ENCODE measurements at places on chromosomes 12 and 14.

DNA sequence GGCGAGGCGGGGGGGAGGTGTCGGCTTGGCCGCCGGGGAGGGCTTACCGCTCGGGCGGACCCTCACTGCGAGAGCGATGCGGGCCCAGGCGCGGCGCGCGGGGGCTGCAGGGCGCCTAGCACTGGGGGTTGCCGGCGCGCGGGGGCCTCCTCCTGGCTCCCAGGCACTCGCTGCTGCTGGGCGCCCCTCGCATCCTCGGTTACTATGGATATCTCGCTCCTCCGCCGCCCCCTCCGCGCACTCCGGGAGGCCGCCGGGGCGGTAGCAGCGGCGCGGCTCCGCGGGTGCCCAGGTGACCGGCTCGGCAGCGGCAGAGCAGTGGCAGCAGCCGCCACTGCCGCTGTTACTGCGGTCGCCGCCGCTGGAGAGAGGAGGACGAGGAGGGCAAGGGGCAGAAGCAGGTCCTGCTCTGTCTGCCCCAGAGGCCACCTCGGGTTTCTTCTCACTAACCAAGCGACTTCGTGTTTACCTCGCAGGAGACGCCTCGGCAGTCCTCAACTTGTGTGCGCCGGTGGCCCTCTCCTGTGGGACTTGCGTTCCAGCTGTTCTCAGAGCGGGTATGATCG is 250.1 kb downstream of the APAF1 start:
- no peak for DNase-seq

- no peak for DNase-seq
These were observed 244.2 kb upstream of the CRY1 start for GRCh38 chr12:107337346-107338095.

GRCh38 chr12:23930599-23930998 is 18.9 kb downstream of the SOX5 start:
- DNase-seq, result no peak

DNA sequence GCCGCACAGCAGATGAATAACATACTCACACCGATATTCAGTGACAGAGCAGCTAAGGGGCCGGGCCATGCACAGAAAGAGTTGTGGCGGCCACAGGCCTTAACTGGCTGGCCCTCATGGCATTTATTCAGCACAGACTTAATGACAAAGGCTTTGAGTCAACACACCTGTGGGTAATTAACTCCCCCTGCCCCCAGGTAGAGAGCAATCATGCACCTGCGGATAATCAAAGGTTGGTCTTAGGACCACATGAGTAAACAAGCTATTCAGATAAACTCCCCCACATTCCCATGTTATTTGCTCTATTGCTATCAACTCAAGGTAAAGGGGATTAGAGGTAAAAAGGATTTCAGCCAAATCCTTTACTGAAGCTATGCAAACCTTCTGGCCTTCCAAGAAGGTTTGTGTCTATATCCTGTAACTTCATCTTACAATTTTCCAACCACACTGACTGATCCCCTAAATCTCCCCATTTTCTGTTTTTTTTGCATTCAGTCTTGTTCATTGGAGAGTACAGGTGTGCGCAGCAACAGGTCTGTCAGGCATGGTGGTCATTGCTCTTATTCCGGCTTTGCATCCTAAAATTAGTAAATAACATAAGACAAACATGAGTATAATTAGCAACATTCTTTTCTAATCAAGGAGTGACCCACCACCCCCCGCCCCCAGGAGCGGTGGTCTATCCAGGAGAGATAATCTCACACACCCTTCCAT is 16.9 kb upstream of the BLTP3B start:
- DNase-seq, result no peak

- peak; percentile 28 for DNase-seq
These were observed 7.5 kb upstream of the TRHDE start for GRCh38 chr12:72264548-72265175.

DNA sequence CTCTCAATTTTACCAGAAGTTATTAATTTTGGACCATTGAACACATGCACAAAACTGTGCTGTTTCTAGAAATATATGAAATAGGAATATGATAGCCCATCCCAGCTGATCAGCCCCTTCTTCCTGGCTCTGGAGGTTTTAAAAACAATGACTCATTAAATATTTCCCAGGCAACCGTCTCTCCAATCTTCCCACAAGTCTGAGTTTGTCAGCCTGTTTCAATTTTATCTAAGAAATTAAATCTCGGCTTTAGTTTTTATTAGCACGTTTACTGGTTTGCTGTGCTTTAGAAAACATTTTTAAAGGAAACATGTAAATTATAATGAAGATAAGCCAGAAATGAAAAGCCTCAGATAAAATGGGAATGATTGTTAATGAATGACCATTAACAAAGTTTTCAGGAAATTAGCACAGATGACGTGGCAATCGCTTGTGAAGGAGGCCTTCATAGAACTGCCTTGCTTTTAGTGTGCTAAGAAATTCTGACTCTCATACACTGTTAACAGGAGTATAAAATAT is 89.3 kb upstream of the RAP1B start:
- DNase-seq, result no peak

GRCh38 chr14:23033251-23033727 is 1.4 kb downstream of the PSMB5 start:
- DNase-seq, result no peak

GRCh38 chr12:16531621-16532020 is 74.3 kb downstream of the LMO3 start:
- DNase-seq, result no peak

GRCh38 chr14:104082807-104083206 is 2.7 kb upstream of the ASPG start:
- no peak for DNase-seq

- DNase-seq, result no peak
These were observed 124.7 kb downstream of the EPS8 start for GRCh38 chr12:15664491-15664890.

DNA sequence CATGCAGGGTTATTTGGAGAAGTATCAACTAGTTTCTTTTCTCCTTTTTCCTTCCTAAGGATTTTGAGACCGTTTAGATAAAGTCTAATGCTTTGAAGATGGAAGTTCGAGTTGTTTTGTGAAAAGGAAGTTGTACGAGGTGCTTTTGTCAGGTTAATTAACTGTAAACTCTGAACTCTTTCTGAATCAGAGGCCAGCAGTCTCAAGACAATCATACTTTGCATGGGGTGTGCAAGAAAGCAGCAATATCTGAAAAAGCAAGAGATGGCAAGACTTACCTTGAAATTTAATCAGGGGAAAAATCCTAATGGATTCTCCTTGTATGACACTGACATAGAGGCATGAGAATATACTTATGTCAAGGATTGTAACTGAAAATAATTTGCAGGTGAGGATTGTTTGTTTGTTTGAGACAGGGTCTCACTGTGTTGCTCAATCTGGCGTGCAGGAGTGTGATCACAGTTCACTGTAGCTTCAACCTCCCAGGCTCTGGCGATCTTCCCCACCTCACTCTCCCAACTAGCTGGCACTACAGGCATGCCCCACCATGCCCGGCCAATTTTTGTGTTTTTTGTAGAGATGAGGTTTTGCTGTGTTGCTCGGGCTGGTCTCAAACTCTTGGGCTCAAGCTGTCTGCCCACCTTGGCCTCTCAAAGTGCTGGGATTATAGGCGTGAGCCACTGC is 170.2 kb upstream of the HMGA2 start:
- DNase-seq, result no peak

- DNase-seq, result no peak
These were observed 8.1 kb downstream of the PTPN6 start for GRCh38 chr12:6959058-6959804.

DNA sequence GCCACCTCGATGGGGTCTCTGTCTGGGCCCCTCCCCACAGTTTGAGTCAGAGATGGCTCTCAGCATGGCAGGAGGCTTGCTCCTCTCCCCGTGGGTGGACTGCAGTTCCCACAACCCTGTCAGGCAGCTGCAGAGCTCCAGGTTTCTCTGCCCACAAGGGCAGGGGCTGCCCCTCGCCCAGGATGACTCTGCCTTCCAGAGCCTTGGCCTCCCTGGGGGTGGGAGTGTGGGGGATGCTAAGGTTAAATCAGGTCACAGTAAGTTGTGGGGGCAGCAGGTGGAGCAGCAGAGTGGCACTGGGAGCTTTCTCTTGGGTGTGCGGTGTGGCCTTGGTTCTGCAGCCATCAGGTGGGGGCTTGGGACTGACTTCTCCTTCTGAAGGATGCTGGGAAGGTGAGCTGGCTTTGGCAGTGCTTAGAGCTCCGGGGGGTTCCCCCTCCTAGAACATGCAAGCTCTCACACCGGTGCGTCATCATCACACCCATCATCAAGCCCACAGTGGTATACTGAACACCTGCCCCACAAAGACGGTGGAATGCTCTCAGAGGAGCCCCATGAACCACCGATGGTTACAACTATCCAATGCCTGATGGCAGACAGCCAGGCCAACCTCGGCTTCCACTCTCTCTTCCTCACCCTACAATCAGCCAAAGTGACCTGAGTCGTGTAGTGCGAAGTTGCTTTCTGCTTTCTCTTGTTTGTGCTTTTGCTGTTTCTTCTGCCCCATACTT is 39.7 kb downstream of the ERH start:
- DNase-seq, result no peak

GRCh38 chr12:9851927-9852326 is 17.2 kb downstream of the CLEC2B start:
- DNase-seq, result no peak

- DNase-seq, result peak; percentile 38
These were observed 324 bp upstream of the HOXC9 start for GRCh38 chr12:53999559-54000115.

DNA sequence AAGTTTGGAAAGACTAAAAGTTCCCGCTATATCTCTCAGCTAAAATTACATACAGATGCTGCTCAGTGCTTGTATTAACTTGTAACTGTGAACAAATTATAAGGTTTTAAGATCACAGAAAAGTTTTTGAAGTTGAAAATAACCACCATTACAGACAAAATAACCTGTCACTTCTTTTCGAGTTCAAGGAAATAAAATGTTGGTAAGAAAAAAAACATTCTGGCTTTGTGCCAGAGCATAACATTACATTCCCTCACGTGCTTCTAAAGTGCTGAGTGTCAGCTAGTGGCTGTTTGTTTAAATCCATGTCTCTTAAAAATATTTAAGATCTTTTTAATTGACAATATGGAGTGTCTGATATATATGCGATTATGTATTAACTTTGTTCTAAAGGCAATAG is 27.2 kb upstream of the ADAMTS20 start:
- no peak for DNase-seq

DNA sequence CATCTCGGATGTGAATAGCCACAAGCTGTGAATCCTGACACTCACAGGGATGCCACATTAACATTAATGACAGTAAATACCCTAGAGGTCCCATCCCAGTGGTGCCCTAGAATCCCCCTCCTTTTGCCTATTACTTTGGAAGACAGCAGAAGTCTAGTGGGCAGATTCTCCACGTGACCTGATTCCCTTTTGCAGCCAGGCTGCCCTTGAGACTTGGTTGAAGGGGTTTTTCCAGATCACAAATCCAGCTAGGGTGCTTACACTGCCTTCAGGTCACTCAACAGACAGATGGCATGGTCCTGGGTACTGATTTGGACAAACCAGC is 8.7 kb downstream of the HDAC7 start:
- no peak for DNase-seq

DNA sequence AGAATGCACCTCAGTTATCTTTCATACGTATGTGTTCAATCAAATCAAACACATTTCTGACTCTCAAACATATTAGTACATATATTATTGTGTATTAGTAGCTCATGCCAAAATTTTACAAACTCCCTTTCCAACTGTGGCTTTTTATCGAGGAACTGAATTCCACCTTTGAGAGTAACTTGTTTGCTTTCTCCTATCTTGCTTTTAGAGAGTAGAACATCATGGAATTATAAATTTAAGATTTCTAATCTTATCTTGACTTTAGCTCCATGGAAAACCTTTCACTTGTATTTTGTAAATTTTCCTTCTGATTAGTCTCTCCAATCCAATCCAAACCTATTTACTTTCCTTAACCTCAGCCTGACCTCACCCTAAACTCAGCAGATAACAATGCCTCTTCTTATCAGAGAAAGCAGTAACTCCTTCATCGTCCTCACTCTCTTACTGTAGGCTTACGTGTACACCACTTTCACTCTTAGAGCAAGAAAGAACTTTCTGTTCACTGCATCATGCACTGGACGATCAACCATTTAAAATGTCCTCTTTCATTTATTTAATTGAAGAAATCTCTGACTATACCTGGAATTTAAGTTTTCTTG is 164.5 kb downstream of the TMTC3 start:
- no peak for DNase-seq

- DNase-seq, result no peak
These were observed 3.4 kb downstream of the SSH1 start for GRCh38 chr12:108853981-108854446.

DNA sequence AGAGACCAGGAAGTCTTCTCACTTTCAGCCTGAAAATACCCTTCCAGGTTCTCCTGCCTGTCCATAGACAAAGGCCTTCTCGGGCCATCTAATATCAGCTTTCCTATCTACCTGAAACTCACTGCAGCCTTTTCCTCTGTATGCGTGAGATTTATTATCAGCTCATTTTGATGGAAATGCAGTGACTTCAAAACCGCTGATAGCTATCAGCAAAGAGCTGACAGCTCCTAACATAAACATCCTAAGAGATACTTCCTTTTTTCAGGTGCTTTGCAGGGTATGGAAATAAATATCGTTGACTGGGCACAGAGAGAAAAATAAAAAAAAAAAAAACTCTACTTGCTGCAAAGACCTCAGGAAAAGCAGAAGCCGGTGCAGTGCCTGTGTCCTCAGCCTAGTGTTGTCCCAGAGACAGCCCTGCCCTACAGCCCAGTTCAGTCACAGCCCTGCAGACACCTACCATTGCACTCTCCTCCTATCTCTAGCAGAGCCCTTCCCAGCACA is 215.0 kb upstream of the EGLN3 start:
- DNase-seq, result no peak
